ENCODE measurements at places on chromosomes 2 and 18. TPM values are rescaled to one million over a fixed set of nuclear protein-coding genes. Genes with fewer than 3 reads are reported as not detected.
A peak's percentile ranks its signal among the peaks of the same experiment; 100 is the strongest.

DNA sequence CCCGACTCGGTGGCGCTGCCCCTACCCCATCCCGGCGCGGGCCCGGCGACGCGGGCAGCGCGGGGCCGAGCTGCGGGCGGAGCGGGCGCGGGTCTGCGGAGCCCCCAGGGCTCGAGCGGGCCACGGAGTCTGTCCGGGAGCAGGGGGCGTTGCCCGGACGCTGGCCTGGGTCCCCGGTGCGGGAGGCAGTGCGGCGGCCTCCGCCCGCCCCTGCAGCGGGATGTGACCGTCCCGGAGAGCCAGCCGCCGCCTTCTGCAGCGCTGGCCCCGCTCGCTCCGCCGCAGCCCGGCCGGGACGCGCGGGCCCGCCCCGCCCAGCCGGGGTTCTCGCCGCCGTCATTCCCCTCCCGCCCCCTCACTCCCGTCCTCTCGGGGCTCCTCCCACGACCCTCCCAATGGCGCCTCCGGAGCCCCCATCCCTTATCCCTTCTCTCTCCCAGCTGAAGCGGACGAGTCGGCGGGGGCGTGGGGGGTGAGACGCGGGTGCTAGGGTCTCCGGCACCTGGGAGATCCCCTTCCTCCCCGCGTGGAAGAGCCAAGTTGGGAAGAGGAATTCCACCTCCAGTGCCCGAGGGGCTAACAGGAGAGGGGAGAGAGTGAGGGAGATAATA, at the start of gene FNDC4:
Gene FNDC4 (minus strand): TSS at position 257 of the 611 bp plus-strand sequence. CDS start 521 bp downstream, outside the sequence.
- H3K36me3 ChIP-seq = peaks cover 15% of the 10 kb centered on the region
- H3K4me3 ChIP-seq = peak within 1 kb of the TSS; percentile 44
- no peaks in the 10 kb centered on the region for H3K27me3 ChIP-seq
- peaks cover 6% of the 10 kb centered on the region for H3K4me1 ChIP-seq
- peak; percentile 37 for DNase-seq
- peak within 1 kb of the TSS; percentile 99 for H3K27ac ChIP-seq

DNA sequence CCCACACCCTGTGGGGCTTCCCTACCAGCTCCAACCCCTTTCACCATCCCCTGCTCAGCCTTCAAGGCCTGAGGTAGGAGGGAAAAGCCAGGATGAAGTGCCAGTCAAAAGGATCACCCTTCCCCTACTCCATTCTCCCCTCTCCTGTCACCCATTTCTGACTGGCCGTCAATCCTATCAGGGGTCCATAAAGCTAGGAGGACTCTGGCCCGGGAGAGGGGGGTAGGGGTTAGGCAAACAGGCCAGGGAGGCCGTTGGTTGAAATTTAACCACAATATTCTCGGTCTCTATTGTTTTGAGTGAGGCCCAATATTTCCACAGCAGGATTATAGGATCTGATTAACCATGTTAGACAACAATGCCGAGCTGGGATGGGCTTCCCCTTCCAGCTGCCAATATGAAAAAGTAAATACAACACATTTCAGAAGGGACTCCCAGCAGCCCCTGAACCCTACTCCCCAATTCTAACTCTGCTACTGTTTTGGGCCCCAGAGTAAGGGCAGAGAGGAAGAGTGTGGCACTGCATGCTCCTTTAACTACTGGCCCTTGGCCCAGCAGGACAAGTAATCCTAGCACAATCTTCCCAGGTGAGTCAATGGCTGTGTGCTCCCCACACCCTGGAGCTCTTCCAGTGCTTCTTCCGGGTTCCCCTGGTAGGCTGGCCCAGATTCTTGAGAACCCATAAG, 10.6 kb upstream of the IHH start:
- no peak overlapping the region for H3K4me3 ChIP-seq
- DNase-seq = no peak
- no peaks in the 10 kb centered on the region for H3K4me1 ChIP-seq
- no peaks in the 10 kb centered on the region for H3K27me3 ChIP-seq
- H3K27ac ChIP-seq = no peak overlapping the region
- H3K36me3 ChIP-seq = peaks cover 13% of the 10 kb centered on the region

DNA sequence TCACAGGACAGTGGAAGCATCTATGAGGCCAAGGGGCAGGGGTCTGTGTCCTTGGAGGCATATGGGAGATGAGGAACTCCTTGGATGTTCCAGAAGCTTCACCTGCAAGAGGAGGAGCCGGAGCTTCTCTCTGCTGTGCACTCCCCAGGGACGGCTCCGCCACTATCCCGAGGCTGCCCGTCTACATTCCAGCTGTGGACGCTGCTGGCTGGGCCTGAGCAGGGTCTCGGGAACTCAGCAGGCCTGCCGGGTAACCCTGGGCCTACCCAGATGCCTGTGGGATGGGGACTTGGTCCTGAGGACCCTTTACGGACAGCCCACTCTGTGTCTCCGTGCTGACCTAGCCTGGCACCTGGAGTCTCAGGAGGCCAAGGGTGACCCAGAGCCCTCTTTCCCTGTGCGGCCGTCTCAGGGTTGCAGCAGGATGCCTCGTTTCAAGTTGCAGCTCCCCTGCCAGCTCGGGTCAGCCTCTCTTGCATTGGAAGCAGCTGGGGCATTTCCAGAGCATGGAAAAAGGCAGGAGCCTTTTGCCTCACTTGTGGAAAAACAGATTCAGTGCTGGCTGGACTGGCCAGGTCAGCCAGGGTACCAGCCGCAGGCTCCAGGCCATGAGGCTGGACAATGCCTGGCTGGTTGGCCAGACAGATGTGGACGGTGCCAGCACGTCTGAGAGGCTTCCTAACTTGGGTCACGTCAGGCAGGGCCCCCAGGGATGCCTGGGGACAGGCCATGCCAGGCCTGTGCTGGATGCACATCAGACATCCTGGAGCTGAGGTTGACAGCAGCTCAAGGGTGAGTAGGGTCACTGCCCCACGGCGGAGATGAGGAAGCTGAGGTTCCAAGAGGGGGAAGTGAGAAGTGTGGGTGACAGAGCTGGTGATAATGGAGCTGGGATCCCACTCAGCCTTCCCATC, 41.5 kb downstream of the SCTR start:
- H3K27me3 ChIP-seq = no peaks in the 10 kb centered on the region
- H3K36me3 ChIP-seq = no peaks in the 10 kb centered on the region
- H3K4me1 ChIP-seq = peaks cover 12% of the 10 kb centered on the region
- DNase-seq = peak; percentile 52
- H3K4me3 ChIP-seq = no peak overlapping the region

- H3K27me3 ChIP-seq = no peaks in the 10 kb centered on the region
- H3K4me1 ChIP-seq = no peaks in the 10 kb centered on the region
- H3K4me3 ChIP-seq = no peak overlapping the region
- no peaks in the 10 kb centered on the region for H3K36me3 ChIP-seq
Measured at GRCh38 chr2:23069156-23069555, 315.8 kb upstream of the KLHL29 start.

DNA sequence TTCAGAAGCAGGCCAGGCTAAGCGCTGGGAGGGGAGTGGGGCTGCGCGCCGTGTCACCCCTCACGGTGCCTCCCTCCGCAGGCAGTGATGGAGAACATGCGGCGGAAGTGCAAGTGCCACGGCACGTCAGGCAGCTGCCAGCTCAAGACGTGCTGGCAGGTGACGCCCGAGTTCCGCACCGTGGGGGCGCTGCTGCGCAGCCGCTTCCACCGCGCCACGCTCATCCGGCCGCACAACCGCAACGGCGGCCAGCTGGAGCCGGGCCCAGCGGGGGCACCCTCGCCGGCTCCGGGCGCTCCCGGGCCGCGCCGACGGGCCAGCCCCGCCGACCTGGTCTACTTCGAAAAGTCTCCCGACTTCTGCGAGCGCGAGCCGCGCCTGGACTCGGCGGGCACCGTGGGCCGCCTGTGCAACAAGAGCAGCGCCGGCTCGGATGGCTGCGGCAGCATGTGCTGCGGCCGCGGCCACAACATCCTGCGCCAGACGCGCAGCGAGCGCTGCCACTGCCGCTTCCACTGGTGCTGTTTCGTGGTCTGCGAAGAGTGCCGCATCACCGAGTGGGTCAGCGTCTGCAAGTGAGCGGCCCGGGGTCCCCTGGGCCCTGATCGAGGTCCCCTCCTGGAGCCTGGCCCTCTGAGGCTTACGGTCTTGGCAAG, 12.2 kb downstream of the WNT10A start:
- peaks cover 28% of the 10 kb centered on the region for H3K27me3 ChIP-seq
- H3K27ac ChIP-seq = no peak overlapping the region
- H3K36me3 ChIP-seq = no peaks in the 10 kb centered on the region
- DNase-seq = peak; percentile 62

DNA sequence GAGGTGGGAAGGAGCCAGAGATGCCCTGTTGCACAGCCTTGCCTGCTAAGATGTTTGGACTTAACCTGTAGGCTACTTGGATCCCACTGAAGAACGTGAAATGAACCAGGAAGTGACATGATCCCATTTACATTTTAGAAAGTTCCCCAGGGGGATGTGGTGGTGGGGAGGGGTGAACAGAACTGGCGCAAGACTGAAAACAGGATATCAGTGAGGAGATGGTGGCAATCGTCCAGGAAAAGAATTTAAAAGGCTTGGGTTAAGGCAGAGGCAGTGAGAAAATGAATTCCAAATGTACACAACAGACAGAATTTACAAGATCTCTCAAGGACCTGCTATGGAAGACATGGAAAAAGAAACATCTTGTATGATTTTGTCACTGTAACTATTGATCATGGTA, 42.3 kb downstream of the SULT1C2 start:
- no peak overlapping the region for H3K27ac ChIP-seq
- H3K4me1 ChIP-seq = no peaks in the 10 kb centered on the region
- no peaks in the 10 kb centered on the region for H3K36me3 ChIP-seq
- H3K4me3 ChIP-seq = no peak overlapping the region
- no peak for DNase-seq

- H3K36me3 ChIP-seq = no peaks in the 10 kb centered on the region
- no peaks in the 10 kb centered on the region for H3K4me1 ChIP-seq
- H3K27ac ChIP-seq = no peak overlapping the region
- H3K27me3 ChIP-seq = no peaks in the 10 kb centered on the region
- no peak for DNase-seq
Measured at GRCh38 chr18:68152770-68153169, 562.1 kb downstream of the TMX3 start.

GRCh38 chr18:46212398-46212797, 108.2 kb downstream of the HAUS1 start:
- no peak for DNase-seq
- H3K36me3 ChIP-seq = peaks cover 3% of the 10 kb centered on the region
- no peaks in the 10 kb centered on the region for H3K4me1 ChIP-seq
- no peaks in the 10 kb centered on the region for H3K27me3 ChIP-seq

ATOH8 gene
- 8.9 TPM for total RNA-seq

CXCR2 gene
- total RNA-seq = not detected

TEKT4 gene
- not detected for total RNA-seq

All from adrenal gland (tissue), 19 donors.